Smooth muscle cell of trachea (primary cell): ENCODE measurements at places on chromosomes 1 and 21. TPM values are rescaled to one million over a fixed set of nuclear protein-coding genes. Genes with fewer than 3 reads are reported as not detected.

Gene ETV3L
- not detected in 2 replicates for total RNA-seq

Gene C1orf141
- under 0.01 TPM in 1 of 2 replicates, not detected in the other for total RNA-seq

Gene WDR64
- total RNA-seq = not detected in 2 replicates

Gene FBLIM1
- total RNA-seq = 34.9 and 53.4 TPM in 2 replicates

Gene LCE1C
- not detected in 2 replicates for total RNA-seq

Gene CERS2
- 87.1 and 170 TPM in 2 replicates for total RNA-seq

Gene UTS2
- not detected in 2 replicates for total RNA-seq

Gene CRYBG2
- under 0.01 TPM in 1 of 2 replicates, not detected in the other for total RNA-seq

Gene HUNK
- total RNA-seq = not detected in 2 replicates

Gene SNX7
- 46.5 and 54.0 TPM in 2 replicates for total RNA-seq

Gene NR5A2
- 0.15 TPM in 1 of 2 replicates, not detected in the other for total RNA-seq

Gene LINGO4
- not detected in 2 replicates for total RNA-seq

Gene GBP5
- total RNA-seq = 0.17 and 0.87 TPM in 2 replicates

Gene PRAMEF13
- not detected in 2 replicates for total RNA-seq

Gene GJA5
- total RNA-seq = 2.0 TPM in 1 of 2 replicates, not detected in the other

Gene PGBD5
- total RNA-seq = 1.7 TPM in 1 of 2 replicates, not detected in the other

Gene POU3F1
- under 0.01 and 0.17 TPM in 2 replicates for total RNA-seq

Gene RYR2
- not detected in 2 replicates for total RNA-seq

Gene RGS13
- not detected in 2 replicates for total RNA-seq

Gene ARHGEF19
- 3.5 and 6.3 TPM in 2 replicates for total RNA-seq

Gene SELP
- not detected in 2 replicates for total RNA-seq

Gene EVA1B
- 225 and 335 TPM in 2 replicates for total RNA-seq
